ENCODE measurements at places on chromosomes 7 and 10.

DNA sequence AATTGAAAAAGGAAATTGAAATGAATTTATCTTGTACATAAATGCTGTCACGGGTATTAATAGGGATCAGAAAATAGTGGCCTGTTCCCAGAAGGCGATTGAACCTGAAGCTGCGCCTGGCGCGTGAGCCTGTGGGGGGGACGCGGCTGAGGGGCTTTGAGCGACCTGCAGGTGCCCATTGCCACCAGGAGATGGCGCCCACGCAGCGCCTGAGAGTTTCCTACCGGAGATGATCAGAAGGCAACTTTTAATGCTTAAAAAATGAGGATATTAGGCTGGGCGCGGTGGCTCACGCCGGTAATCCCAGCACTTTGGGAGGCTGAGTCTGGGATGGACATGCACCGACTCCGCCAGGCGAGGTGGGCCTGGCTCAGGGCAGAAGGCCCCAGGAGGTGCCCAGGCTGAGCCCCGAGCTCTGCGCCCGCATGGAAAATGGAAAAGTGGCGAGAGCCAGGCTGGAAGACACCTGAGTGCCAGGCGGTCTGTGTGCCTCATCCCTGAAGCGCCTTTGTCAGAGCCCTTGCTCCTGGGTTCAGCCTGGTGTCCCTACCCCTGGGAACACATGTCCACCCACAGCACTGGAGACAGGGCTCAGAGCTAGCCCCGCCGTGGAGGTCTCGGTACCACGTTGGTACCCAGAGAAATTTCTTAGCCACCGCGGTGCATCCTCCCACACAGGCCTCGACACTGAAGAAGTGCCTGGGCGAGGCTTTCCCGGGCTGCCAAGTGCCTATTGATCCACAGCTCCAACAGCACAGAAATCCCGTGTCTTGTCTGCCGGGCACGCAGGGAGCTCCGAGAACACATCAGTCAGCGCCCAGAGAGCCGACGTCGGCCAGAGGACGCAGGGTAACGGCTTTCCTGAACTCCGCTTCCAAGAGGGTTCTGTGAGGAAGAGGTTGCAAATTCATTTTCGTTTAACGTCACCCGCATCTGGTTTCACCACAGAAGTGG is 117.4 kb downstream of the INPP5A start:
- DNase-seq, result peak; percentile 25

DNA sequence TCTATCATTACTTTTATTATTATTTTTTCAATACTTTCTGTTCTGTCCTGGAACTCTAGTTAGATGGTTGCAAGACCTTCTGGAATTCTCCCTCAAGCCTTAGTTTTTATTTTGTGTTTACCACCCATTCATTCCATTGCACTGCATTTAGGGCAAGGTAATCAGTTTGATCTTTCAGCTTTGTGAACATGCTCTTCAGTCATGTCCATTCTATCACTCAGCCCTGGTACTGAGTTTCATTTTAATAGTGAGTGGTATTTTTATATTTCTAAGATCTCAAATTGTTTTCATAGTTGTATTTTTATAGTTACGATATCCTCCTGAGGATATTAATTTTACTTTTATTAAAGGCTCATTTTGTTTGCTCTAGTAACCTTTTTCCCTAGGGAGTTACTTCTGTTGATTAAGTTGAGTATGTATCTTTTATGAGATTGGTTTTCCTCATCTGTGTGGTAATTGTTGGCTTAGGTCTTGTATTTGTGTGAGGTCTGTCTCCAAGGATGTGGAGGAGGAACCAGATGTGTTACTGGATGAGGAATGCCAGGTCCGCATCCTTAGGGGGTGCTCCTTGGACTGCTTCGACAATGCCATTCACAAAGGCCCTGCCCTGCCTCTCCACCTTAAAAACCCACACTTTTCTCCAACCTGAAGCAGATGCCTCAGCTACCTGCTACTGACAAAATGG is 46.7 kb upstream of the RAB18 start:
- DNase-seq, result no peak

GRCh38 chr7:157079116-157079515 is 59.6 kb upstream of the UBE3C start:
- DNase-seq, result no peak

DNA sequence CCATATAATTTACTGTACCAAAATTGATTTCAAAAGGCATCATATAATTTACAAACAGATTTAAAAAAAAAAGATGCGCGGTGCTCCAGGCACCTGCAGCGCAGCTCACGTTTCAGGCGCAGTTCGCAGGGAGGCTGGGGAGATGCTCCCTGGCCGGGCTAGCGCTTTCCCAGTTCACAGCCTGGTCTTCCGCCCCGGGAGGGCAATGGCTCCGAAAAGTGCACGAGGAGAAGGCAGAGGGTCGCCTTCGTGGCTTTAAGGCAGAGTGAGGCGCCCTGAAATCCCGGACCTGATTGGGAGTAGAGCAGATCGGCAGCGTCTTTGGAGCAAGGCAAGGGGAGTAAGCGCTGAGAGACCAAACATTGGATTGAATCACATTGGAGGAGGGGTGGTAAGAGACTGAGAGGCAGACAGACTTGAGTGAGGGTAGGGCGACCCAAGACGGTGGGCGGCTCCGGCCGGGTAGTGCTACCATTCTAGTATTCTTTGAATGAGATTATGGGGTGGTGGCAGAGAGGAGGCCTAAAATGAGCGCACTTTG is 1.5 kb downstream of the NEUROG3 start:
- DNase-seq, result no peak

- no peak for DNase-seq
These were observed 39.8 kb downstream of the ZEB1 start for GRCh38 chr10:31358688-31359330.

- DNase-seq, result no peak
These were observed 300.6 kb downstream of the PLXNA4 start for GRCh38 chr7:132275416-132276233.

All from activated T-helper 1 cell treated with Interleukin-2 at 50 U/mL for 16 hours (primary cell).